ENCODE measurements at places on chromosomes 5 and 9. TPM values are rescaled to one million over a fixed set of nuclear protein-coding genes. Genes with fewer than 3 reads are reported as not detected.
A peak's percentile ranks its signal among the peaks of the same experiment; 100 is the strongest.

DNA sequence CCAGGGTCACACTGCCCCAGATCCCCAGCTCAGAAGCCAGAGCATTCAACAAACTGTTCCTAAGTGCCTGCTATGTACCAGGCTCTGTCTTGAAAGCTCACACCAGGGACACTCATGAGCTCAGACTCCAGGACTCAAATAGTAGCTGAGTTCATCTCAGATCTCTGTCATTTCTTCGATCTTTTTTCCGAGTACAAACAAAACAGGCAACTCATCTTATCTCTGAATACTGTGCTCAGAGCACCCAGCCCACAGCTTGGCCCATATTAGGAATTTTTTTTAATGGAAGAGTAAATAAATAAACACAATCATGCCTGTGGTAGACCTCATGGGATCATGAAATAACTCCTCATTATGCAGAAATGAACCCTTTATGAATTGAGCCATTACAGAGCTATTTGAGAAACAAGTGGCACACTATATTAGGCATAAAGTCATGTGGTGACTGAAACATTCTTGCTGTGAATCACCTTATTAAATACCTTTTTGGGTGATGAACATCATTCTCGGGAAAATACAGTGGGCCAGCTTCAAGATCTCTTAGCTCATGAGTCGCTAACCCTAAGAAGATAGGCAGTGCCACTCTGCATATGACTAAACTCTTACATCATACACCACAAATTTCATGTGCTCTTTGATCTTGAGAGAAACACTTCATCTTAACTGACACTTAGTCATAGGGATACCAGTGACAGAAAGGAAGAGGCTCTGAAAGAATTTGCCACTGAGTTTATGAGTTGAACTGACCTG is 9.9 kb downstream of the SH3RF2 start:
- peak; percentile 51 for DNase-seq

ADAMTS16 gene
- not detected for total RNA-seq

AP3B1 gene
- total RNA-seq = 27.0 TPM

SMU1 gene
- 12.8 TPM for total RNA-seq

DNA sequence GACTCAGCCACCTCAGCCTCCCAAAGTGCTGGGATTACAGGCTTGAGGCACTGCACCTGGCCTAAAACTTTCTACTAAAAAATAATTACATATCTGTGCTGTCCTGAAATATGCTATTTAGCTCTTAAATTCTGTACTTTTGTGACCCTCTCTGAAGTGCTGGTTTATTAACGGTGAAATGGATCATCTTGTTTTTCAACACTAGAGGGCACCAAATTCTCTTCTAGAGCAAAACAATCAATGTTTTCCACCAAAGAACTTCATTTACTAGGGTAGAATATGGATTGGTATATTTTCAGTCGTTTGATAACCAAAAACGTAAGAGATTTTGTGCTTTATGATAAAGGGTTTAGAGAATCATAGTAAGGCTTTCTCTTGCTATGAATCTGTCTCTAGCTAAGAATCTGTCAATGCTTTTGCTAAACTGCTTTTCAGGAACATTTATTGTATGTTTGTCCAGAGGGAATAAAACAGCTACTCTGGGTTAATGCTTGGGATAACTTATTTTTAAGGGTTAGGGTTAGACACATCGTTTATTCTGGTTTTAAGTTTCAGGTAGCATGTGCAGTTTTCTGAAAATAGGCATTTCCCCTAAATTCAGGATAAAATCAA is 63.6 kb downstream of the RNF180 start:
- no peak for DNase-seq

CCDC183 gene
- total RNA-seq = 1.2 TPM

DNA sequence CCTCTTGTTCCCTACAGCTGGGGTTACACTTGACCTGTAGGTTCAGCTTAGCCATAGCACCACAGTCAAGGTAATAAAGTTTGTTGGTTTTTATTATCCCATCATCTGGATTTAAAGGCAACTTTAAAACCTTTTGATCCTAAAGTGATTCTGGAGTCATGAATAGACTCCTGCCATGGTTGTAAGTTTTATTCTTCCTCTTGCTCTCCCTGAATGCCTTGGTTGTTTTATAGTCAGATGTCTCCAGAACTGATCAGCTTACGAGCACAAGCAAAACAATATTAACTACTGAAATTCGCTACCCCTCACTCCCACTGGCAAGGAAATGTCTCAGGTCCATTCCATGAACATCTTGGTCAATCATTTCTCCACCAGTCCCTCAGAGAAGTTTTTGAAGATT is 1328.6 kb downstream of the PTPRD start:
- DNase-seq = no peak

DNA sequence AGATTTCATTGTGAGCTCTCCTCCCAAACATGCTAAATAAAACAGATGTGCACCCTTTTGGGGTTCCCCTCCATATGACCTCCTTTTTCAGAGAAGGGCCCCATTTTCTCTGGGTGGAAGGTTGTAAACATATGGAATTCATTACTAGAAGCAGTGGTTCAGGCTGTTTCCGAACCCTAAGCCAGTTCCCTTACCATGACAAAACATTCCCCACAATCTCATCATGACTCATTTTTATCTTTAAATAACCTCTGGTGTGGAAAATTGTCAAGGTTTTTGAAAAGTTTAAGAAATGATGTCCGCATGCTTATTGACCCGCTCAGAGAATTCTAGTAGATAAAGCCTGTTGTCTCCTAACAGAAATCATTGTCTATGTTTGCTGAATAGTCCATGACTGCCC is 127.3 kb upstream of the PIK3R1 start:
- DNase-seq = no peak

DNA sequence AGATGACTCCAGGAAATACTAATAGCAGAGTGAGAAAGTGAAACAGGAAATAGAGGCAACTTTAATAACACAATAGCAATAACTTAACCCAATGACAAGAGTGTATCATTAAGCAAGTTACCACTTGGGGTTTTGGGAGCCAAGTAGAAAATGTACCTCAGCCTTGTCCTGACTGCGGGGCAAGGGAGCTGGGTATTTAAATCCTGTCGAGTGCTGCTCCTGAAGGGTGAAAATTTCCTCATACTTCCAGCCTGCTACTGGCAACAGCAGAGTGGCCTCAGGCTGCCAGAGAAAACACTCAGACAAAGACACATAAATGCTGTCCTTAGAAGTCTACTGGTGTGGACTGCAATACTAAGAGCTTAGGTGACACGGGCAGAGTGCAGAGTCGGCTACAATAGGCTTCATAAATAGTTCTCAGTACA is 112.5 kb upstream of the EMB start:
- no peak for DNase-seq

ANKRA2 gene
- total RNA-seq = 12.1 TPM

DNA sequence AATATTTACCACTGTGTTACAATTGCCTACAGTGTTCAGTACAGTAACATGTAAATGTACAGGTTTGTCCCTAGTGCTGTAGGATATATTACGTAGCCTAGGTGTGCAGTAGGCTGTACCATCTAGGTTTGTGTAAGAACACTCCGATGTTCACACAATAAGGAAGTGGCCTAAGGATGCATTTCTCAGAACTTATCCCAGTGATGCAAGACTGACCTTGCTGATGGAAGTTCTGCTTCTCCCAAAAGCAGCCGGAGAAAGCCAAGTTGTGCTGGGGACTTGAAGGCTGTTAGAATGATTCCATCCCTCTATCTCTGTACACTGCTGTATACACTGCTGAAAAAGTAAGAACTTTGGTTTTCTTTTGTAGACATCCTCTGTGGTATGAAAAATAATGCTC is 21.6 kb downstream of the NEUROG1 start:
- no peak for DNase-seq

- DNase-seq = no peak
Measured at GRCh38 chr9:115036691-115037090, 81.3 kb downstream of the TNC start.

C9orf50 gene
- not detected for total RNA-seq

- no peak for DNase-seq
Measured at GRCh38 chr5:96016216-96016615, 54.6 kb upstream of the ELL2 start.

BTF3 gene
- 414 TPM for total RNA-seq

CBY3 gene
- total RNA-seq = not detected

DNA sequence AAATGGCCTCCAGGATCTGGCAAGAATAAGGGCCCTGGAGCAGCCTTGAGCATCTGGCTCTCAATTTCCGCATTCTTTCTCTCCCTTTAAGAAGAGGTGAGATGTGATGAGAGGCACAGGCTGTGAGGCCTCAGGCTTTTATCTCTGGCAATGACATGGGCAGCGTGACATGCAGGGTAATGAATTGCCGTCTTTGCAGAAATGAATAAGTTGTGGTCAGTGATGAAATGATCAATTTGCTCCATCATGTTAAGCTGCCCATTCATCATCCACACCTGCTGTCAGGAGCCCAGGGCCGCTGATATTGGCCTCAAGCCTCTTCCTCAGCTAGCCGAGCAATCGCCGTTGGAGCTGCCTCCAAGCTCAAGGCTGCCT is 265.3 kb downstream of the TRIM32 start:
- no peak for DNase-seq

DNA sequence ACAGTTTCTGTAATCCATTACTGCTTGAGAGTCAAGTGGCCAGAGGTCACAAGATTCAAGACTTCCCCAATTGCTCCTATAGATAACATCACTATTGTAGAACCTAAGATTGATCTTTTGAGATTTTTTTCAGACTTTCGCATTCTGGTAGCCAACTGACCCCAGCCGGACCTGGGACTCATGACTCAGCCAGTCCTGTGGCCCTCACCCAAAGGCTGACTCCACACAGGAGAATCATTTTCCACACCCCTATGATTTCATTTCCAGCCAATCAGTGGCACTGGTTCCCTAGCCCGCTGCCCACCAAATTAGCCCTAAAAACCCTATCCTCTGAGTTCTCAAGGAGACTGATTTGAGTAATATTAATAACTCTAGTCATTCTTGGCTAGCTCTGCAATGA is 36.2 kb downstream of the TARS1 start:
- DNase-seq = no peak

MAMDC2 gene
- 14.4 TPM for total RNA-seq

- DNase-seq = no peak
Measured at GRCh38 chr5:135592312-135593045, 13.7 kb upstream of the CXCL14 start.

Measured in heart left ventricle (tissue), 16 donors.